Aortic smooth muscle cell (primary cell): ENCODE measurements at places on chromosomes 16 and 17. TPM values are rescaled to one million over a fixed set of nuclear protein-coding genes. Genes with fewer than 3 reads are reported as not detected.

Gene TMC5
- total RNA-seq, result 0.12 and 0.79 TPM in 2 replicates

Gene KRT24
- total RNA-seq, result not detected in 2 replicates

Gene SDK2
- under 0.01 TPM in 2 replicates for total RNA-seq

Gene RHBDL1
- total RNA-seq, result 3.2 and 4.2 TPM in 2 replicates

Gene MT1X
- total RNA-seq, result 8.8 and 14.4 TPM in 2 replicates

Gene ZFHX3
- total RNA-seq, result 6.6 and 12.9 TPM in 2 replicates

Gene SDR42E1
- total RNA-seq, result under 0.01 TPM in 2 replicates

Gene SOST
- 0.13 and 3.4 TPM in 2 replicates for total RNA-seq

Gene TP53TG3C
- total RNA-seq, result not detected in 2 replicates
